CD4-positive, alpha-beta T cell treated with Interleukin-1 beta for 1 hour (primary cell): ENCODE measurements at places on chromosomes 5 and 9.

DNA sequence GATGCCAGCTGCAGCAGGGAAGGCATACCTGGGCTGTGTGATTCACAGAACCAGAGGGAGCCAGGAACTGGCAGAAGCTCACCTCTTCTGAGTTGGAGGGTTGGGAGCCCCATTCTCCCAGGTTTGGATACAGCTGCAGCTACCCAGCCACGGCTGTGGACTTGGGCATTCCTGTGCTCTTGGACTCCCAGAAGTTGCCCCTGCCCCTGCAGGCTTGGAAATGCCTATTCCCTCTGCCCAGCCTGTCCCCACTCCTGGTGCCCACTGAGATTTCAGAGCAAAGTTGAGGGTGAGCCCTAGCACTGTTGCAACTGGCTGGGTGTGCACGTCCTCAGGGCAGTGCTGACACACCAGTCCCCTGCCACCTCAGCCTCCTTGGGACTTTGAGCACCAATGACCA lies 489.7 kb downstream of the SLCO4C1 start:
- no peak for DNase-seq

DNA sequence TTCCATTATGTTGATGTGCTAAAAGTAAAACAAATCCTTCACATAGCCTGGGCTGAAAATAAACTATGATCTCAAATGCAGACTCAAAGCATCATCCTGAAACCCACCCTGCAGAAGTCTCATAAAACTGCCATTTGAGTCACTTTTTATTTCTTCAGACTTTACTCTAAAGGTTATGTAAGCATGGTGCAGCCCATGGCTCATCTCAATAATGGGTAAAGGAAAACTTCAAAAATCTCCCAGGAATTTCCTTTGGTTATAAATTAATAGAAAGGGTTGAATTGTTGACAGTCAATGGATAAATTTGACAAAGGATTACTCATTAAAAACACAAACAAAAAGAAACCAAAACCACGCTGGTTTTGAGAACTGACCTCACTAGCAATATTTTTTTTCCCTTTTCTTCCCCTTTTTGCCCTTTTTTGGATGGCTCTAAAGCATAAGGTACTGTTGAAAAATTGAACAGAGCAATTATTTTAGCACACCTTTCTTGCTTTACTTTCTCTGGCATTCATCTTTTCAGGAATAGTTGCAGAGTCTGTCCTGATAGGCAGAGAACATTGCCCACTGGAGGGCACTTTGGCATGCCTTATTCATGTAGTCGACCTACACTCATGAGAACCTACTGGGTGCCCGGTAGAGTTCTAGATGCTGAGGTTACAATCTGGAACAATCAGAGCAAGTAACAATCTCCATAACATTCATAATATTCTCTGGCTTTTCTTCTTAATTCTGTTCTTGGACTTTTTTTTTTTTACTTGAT lies 191.4 kb downstream of the TMEM167A start:
- DNase-seq, result no peak

GRCh38 chr9:89923961-89924504 lies 319.2 kb downstream of the GADD45G start:
- peak; percentile 26 for DNase-seq

- DNase-seq, result peak; percentile 37
Observed at GRCh38 chr5:5421149-5421960, 1.1 kb upstream of the ICE1 start.

DNA sequence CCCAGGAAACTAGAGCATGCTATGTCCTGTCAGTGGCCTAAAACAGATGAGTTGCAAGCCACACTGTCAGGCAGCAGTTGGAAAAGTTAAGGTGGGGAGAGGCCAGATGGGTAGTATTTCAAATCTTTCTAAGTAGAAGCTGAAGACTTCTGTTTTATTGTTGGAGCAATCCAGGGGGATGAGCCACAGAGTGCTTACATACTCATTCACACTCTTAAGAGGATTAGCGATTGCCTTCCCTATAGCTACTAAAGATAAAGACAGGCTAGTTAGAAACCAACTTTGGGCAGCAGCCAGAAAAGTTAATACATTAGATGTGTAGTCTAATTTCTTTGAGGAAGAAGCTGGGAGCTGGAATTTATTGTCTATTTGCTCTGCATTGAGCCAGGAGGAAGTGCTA lies 61.7 kb upstream of the ELAVL2 start:
- DNase-seq, result no peak

DNA sequence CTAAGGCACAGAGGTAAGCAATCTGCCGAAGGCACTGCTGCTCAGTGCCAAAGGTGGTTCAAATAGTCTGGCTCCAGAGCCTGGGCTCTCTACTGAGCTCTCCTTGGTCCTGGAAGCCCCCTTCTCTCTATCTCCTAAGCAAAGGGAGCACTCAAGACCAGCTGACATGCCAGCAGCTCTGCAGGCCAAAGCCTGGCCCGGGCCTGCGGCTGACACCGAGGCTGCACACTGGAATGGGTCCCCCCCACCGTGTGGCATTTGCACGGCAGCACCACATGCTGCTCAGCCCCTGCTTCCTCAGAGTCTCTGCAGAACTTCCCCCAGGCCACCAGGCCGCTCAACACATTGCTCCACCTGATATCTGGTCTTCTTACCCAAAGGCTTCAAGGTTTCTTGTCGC lies 57.8 kb upstream of the GOLPH3 start:
- no peak for DNase-seq

DNA sequence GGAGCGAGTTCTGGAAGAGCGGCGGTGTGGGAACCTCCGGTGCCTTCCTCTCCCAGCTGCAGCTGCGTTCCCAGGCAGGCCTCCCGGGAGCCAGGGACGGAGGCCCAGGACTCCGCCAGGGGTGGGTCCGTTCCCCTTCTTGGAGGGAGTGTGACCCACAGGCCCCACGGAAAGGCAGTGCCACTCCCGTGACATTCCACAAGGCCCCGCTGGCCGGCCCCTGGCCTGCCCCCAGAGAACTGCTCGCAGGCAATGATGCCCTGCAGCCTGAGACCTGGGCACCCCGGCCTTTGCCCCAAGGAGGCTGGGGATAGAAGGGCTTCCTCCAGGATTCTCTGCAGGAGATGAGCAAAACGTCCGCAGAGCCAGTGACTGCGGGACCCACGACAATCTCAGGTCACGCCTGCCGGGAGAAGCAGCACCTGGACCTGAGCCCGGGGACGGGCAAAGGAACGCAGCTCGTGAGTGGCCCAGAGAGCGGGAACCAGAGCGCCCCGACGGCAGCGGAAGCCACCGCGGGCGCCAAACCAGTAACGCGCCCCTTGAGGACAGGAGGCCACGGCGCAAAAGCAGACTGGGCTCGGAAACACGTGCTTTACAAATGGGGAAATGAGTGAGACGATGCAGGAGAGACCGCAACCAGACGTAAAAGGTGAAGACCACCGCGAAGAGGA lies 9.3 kb downstream of the OBP2B start:
- DNase-seq, result peak; percentile 58

- DNase-seq, result no peak
Observed at GRCh38 chr9:81789721-81790120, 100.4 kb upstream of the TLE1 start.

- no peak for DNase-seq
Observed at GRCh38 chr5:20041326-20042274, 53.6 kb upstream of the CDH18 start.

GRCh38 chr5:158049459-158049858 lies 190.5 kb upstream of the CLINT1 start:
- no peak for DNase-seq

DNA sequence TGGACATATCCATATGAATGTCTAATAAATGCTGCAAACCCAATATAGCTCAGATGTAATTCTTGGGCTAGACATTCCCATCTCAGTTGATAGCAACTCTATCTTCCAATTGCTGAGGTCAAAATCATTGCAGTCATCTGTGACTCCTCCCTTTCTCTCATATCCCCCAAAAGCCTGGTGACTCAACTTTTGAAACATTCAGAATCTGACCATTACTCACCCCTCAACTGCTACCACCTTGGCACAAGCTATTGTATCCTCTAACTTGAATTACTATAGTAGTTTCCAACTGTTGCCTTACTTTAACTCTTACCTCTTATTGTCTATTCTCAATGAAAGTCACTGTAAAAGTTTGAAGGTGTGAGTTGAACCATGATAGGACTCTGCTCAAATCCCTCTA lies 600.1 kb upstream of the RGMB start:
- DNase-seq, result no peak

DNA sequence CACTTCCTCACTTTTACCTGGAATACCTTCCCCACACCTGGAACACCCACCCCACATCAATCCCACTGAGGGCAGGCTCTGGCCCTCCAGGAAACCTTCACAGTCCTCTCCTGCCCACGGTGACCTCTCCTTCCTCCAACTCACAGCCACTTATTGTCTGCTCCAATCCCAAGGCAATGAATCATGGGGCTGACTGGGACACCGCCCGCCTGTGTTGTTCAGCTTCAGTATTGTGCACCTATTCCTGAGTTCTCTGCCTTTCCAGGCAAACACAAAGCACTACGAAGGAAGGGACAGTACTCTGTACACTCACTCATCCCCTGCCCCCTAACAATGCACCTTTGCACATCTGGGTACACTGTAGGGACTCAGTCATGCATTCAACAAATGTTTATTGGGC lies 7.3 kb downstream of the PCDH1 start:
- DNase-seq, result no peak

DNA sequence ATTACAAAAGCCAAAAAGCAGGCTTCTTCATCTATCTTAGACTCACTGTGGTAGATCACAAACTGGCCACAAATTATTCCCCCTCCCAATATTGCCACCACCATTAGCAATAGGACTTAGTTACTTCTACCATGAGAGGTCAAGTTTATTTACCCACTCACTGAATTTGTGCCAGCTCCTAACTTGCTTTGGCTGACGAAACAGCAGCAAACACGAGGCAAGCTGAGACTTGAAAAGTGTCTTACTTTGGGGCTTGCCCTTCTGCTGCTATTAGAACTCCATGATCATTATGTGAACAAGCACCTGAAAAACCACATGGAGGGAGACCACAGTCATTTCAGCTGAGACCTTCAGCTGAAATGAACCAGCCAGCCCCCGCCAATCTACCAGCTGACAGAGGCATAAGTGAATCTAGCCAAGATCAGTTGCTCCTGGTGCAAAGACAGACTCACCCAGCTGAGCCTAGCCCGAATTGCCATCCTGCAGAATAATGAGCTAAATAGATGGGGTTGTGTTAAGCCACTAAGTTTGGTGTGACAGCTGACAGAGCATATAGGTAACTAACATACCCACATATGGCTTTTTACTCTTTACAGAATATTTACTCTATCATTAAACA lies 5.7 kb downstream of the WDR41 start:
- no peak for DNase-seq

DNA sequence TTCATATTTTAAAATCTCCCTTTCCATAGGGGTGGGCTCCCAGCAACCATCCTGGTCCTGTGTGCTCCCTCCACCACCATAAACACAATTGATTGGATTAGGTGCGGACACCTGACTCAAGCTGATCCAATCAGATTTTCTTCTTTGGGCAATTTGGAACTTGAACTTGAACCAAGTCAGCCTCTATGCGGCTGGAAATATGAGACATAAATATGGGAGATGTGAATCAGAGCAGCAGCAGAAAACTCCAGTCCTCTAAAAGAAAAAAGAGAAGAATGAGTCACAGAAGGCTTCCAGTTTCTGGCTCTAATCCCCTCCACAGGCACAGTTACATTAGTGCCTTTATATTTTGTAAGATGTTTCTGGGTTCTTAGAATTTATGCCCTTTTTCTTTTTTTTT lies 306.6 kb downstream of the MLLT3 start:
- no peak for DNase-seq

DNA sequence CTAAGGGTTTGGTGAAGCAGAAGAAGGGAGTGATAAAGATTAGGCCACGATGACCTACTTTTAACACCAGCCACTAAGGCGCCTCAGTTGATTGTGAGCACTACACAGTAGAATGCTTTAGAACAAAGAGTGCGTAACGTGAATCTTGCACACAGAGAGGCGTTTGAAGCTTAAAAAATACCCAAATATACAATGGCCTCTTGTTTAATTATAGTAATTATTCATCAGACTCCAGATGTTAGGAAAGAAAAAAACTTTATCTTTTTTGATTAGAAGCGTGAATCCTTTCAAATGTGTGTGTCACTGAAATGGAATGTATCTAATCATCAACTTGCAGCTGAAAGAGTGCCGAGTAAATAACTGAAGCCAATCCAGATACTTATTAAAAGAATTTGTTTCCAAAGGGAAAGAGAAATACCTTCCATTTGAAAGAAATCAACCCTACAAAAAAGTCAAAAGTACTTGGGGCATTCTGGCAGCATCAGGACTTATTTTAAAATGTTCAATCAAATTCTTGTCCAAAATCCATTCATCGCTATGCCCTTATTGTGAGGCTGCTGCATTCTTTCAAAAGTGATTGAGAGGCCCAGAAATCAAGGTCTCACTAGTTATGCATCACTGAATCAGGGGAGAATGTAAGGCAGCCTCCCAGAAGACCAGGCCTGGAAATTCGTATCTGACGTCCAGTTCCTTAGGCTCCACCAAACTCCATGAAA lies 337.5 kb downstream of the ZNF608 start:
- DNase-seq, result no peak

GRCh38 chr5:133253671-133254070 lies 201.9 kb downstream of the HSPA4 start:
- DNase-seq, result no peak

DNA sequence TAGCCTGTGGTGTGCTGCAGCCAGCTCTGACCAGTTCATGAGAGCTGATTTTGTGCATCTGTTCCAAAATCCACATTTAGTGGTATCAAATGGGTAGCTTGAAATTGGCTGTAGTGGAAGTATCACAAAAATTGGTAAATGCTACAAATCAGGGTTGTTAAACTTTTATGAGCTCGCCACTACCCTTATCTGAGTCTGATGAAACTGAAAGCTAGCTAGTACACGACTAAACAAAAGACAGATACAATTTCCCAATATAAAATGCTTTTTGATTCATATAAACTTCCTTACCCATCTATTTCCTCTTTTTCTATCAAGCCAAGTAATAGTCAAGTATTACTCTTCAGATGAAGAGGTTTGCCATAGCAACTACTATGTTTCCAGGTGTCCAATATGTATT lies 392.0 kb downstream of the TMEM161B start:
- DNase-seq, result no peak

DNA sequence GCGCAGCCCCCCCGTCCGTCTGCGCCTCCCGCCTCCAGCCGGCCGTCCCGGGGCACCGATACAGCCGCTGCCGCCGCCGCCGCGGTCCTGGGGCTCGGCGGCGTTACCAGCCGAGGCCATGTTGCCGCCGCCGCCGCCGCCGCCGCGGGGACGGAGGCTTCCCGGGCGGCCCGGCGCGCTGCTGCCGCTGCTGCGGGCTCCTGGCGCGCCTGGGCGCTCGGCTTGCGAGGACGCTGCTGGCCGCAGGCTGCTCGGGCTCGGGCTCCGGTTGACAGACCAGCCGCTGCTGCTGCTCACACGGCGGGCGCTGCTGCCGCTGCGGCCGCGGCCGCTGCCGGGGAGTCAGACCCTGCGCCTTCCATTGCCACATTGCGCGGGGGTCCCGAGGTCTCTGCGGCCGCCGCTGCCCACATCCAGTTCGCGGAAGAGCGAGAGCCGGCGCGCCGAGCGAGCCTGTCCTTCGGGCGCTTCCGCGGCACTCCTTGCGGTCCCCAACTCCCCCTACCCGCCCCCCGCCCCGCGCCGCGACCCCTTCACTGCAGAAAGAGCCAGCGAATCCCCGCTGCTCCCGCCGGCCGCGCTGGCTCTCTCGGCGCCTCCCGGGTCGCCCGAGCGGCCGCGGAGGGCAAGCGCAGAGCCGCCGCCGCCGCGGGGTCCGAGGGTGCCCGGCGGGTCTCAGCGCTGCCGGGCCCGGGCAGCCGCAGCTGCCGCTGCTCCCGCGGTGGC lies 8.4 kb downstream of the PTCH1 start:
- no peak for DNase-seq
